T-helper 9 cell (primary cell): ENCODE measurements at places on chromosomes 16 and 17.

GRCh38 chr17:11625878-11626277 lies 27.6 kb downstream of the DNAH9 start:
- DNase-seq: no peak

DNA sequence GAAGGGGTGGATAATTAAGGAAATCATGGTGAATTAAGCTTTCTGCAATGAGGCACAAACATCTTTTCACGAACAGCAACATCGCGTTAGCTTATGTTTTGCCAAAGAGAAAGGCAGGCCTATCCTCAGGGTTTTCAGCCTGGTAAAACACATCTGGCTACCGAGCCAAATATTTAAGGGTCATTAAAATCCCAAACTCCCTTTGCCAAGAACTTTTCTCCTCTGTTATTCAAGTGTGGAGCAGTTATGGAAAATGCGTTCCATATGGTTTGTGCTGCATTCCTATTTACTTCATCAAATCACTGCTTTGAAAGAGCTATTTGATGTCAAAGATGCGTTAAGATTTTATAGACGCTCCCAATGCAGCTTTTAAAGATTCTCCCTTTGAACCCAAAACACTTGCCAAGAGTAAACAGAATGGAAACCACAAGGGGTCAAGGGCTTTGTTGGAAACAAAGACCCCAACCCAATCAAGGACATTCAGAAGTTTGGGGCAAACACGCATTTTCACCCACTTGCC lies 308.3 kb upstream of the CDH5 start:
- DNase-seq: no peak

DNA sequence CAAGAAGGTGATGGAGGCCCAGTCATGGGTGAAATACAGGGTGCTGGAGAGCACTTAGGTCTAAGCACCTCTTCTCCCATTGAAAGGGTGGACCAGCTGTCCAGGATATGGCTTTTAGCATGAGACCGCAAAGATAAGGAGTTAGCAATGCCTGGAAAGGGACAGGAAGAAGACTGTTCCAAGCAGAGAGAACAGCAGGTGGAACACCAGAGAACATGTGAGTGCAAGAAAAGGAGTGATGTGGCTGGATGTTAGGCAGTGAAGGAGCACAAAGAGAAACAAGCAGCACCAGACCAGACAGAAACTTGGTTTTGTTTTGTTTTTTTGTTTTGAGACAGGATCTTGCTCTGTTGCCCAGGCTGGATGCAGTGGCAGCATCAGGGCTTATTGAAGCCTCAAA lies 45.4 kb upstream of the CCL1 start:
- DNase-seq: no peak

- no peak for DNase-seq
These were observed 180.8 kb downstream of the ENGASE start for GRCh38 chr17:79255456-79255855.

GRCh38 chr16:56551796-56552738 lies 12.8 kb upstream of the MT4 start:
- no peak for DNase-seq

DNA sequence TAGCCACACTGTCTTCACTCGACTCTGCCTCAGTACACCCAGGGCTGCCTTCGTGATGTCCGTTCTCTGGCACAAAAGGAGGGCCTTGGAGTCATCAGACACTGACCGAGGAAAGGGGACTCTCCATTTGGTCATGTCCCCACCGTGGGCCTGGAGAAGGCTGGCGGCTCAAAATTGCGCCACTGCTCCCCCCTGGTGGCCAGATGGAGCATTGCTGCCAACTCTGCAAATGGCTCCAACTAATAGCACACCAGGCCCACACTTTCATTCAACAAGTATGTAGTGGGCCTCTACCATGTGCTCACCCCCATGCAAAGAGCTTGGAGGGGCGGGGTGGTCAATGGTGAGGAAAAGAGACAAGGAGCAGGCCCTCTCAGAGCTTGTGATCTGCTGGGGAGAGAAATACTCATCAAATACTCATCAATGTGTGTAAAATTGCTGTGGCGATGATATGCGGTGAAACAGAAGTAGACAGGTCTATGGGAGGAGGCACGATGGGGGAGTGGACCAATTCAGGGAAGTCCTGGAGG lies 5.2 kb upstream of the GRIN2C start:
- peak; percentile 61 for DNase-seq

- DNase-seq: no peak
These were observed 74.0 kb downstream of the SEC14L1 start for GRCh38 chr17:77214743-77215142.

DNA sequence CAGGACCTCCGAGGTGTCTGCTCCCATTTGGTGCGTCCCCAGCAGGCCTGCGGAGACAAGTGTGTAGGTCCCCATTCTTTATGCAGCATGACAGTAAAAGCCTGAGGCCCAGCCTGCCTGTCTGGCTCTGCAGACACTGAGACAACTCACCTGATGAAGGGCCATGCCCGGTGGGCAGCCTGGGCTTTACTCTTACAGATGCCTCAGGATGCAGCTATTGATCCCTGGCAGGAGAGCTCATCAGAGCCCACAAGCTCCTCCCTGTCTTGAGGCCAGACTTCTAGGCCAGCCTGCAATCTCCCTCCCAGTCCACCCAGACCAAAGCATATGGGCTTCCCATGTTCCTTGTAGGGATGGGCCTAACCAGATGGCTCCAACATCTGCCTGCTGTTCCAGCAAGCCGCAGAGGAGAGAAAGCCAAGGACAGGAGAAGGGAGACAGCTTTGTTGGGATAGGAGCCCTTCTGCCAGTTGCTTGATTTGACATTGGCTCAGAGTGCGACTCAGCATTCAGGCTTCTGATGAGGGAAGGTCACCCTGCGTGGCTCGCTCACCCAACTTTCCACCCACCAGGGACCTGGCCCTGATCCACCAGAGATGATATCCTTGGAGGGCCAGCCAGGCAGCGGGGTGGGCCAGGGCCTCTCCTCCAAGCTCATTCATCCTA lies 87.5 kb downstream of the SOCS1 start:
- DNase-seq: no peak

GRCh38 chr17:48751733-48752398 lies 23.3 kb upstream of the HOXB13 start:
- no peak for DNase-seq

- DNase-seq: no peak
These were observed 269.0 kb downstream of the WWOX start for GRCh38 chr16:78368121-78369102.
